ENCODE measurements at places on chromosomes 4 and X. TPM values are rescaled to one million over a fixed set of nuclear protein-coding genes. Genes with fewer than 3 reads are reported as not detected.

Gene RADX
- total RNA-seq = 1.9 TPM

Gene GAGE2A
- total RNA-seq = not detected

Gene SASH3
- 4.5 TPM for total RNA-seq

Gene NFKB1
- 23.6 TPM for total RNA-seq

Gene CSAG3
- total RNA-seq = not detected

Gene PRKG2
- 4.5 TPM for total RNA-seq

Gene COL4A6
- 14.9 TPM for total RNA-seq

Gene LUZP4
- total RNA-seq = not detected

Gene HMX1
- not detected for total RNA-seq

Gene SLITRK4
- 1.0 TPM for total RNA-seq

Gene PLA2G12A
- total RNA-seq = 85.0 TPM

Gene SMIM10
- total RNA-seq = 6.4 TPM

Gene RBMXL3
- total RNA-seq = not detected

Gene GASK1B
- 81.4 TPM for total RNA-seq

Gene TXLNG
- total RNA-seq = 5.9 TPM

Gene TGIF2LX
- total RNA-seq = not detected

Gene USP11
- 59.6 TPM for total RNA-seq

Gene MEPE
- not detected for total RNA-seq

Gene FRAS1
- total RNA-seq = 7.9 TPM

Gene HERC6
- 10.9 TPM for total RNA-seq

Gene TRIM60
- total RNA-seq = not detected

Gene STPG2
- total RNA-seq = not detected

Gene DLG3
- 20.8 TPM for total RNA-seq

Gene PABPC1L2B
- not detected for total RNA-seq

Gene FGG
- total RNA-seq = not detected

Gene NPNT
- total RNA-seq = 4.4 TPM

Gene ITM2A
- total RNA-seq = 174 TPM

Gene XAGE5
- not detected for total RNA-seq

Gene NLRP2B
- total RNA-seq = not detected

Gene TRAM1L1
- 1.2 TPM for total RNA-seq

Gene MTNR1A
- total RNA-seq = not detected

Gene USP38
- total RNA-seq = 19.1 TPM

Gene DCAF12L2
- total RNA-seq = 0.25 TPM

Gene VEGFC
- total RNA-seq = 6.7 TPM

Gene EDA
- total RNA-seq = 26.1 TPM

Gene CLCN4
- total RNA-seq = 27.0 TPM

Gene TBC1D8B
- total RNA-seq = 4.1 TPM

Gene PHKA1
- total RNA-seq = 11.1 TPM

Gene GPR82
- 0.49 TPM for total RNA-seq

Gene CHRDL1
- 7.4 TPM for total RNA-seq

Gene CDKL2
- 1.2 TPM for total RNA-seq

Gene TMEM31
- not detected for total RNA-seq

Gene FAM200B
- 36.0 TPM for total RNA-seq

Gene ERVMER34-1
- 2.1 TPM for total RNA-seq

Gene FUNDC2
- 262 TPM for total RNA-seq

Gene TCEAL2
- 20.1 TPM for total RNA-seq

Gene NUP62CL
- 0.39 TPM for total RNA-seq

Gene GPRIN3
- total RNA-seq = 8.3 TPM
